ENCODE measurements at places on chromosomes 2 and 18.

DNA sequence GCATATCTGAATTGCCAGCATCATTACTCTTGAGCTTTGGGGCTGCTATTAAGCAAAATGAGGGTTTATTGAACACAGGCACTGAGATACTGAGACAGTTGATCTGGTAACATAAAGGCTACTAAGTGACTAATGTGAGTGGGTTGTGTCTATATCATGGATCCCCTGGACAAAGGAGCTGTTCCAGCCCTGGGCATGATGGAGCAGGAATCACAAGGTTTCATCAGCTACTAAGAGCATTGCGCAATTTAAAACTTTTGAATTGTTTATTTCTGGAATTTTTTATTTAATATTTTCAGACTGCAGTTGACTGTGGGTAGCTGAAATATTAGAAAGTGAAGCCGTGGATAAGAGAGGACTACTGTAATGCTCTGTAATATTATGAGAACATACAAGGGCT is 73.5 kb downstream of the MGAT5 start:
- DNase-seq: no peak

DNA sequence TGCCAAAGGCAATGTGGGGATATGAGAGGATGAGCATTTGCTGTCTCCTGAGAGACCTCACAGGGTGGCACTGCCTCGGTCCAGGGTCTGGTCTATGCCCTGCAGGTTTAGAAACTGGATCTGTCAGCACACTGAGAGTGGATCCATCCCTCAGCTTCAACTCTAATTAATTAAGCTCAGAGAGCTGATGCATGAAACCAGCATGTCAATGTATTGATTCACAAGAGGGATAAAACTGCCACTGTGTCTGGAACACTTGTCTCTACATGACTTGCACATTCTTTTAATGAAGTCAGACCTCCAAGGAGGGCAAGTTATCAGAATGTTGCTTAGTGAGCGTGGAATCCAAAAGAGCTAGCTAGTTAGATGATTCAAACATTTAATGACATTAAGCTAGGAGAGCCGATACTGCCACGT is 22.5 kb upstream of the POLE4 start:
- no peak for DNase-seq

DNA sequence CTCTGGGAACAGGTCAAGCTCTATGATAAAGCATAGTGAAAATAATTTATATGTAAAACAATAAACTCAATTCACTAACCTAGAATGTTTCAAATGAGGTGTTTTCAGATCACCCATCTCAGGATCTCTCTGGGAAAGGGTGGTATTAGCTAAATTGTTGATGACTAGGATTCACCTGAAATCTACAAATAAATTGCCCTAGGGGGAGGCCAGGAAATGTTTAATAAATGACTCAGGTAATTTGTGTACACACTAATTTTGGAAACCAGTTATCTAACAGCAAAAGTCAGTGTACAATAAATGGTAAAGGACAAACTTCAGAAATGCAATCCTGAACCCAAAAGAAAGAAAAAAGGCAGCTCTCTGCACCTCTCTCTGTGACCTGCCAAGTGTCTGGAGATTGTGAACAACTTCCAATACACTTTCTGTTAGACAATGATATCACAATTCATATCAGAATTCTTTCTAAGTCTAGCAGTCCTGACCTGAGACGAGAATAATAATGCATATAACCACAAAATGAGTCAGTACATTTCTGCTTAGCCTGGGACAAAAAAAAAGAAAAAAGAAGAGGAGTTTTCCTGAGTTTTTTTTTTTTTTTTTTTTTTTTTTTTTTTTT is 760.0 kb downstream of the EPHA4 start:
- DNase-seq: no peak

GRCh38 chr2:107645586-107645985 is 181.1 kb upstream of the RGPD4 start:
- no peak for DNase-seq

GRCh38 chr18:75262511-75262910 is 51.9 kb downstream of the TSHZ1 start:
- no peak for DNase-seq

- no peak for DNase-seq
These were observed 36.4 kb downstream of the CABLES1 start for GRCh38 chr18:23171581-23172156.

DNA sequence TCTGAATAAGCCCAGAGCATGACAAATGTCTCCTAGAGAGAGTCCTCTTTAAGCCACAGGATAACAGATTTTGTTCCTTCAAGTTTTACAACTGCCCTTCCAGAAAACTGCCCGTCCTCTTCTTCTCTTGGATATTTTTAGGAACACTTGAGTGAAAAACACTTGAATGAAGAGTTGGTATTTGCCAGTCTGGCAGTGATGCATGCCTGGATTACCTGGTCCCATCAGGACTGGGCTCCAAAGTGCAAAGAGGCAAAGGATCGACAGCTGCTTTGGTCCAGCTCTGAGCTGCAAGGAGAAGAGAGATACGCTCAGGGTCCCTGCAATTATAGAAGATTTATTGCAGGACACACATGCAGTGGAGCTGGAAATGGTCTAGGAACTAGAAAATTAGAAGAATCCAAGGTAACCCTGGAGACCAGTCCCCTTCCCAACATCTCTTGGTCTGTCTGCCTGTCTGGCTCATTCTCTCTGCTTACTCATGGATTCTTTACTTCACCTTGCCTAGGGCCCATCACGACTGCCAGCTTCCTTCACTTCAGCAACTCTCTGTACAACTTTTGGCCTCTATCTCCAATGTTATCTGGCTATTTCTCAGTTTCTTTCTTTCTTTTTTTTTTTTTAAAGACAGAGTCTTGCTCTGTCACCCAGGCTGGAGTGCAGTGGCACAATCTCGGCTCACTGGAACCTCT is 112.1 kb upstream of the SIX2 start:
- DNase-seq: no peak

DNA sequence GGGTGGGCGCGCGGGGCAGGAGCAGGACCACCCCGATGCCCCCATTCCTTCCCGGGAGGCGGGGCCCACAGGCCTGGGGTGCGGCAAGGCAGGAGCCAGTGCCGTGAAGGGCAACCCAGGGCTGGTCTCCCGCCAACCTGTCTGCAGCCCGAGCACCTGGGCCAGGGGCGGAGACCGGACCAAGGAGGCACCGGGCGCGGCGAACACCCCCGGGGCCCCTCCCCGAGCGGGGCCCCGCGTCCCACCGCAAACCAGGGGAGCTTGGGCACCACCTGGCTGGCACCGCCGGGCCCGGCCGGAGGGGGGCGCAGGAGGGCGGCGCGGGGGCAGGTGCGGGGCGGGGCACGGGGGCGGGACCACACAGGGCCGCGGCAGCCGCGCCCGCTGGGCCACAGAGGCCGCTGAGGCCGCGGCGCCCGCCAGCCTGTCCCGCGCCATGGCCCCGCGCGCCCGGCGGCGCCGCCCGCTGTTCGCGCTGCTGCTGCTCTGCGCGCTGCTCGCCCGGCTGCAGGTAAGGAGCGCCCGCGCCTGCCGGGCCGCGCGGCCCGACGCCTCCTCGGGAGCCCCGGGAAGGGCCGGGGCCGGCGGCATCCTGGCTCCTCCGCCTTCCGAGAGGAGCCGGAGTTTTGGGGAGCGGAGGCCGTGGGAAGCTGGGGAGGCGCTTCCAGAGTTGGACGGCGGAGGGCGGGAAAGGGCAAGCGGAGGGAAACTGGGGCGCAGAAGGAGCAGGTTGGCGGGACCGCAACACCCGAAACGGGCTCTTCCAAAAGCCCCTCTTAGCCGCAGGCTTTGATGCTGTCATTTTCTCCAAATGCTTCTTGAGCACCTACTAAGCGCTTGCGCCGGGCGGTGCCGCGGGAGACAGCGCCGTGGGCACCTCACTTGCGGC is at the start of gene TNFRSF11A:
TSS of gene TNFRSF11A (plus strand) at position 394 of the 889 bp plus-strand sequence. CDS start at position 437, 43 bp downstream.
- DNase-seq: no peak

- DNase-seq: no peak
These were observed 27.0 kb downstream of the DNMT3A start for GRCh38 chr2:25314514-25315315.

GRCh38 chr18:211582-211981 is 53.2 kb downstream of the USP14 start:
- DNase-seq: no peak

GRCh38 chr18:33446604-33447003 is 6.1 kb upstream of the CCDC178 start:
- DNase-seq: no peak

GRCh38 chr2:38045811-38046210 is 30.1 kb downstream of the CYP1B1 start:
- DNase-seq: no peak

DNA sequence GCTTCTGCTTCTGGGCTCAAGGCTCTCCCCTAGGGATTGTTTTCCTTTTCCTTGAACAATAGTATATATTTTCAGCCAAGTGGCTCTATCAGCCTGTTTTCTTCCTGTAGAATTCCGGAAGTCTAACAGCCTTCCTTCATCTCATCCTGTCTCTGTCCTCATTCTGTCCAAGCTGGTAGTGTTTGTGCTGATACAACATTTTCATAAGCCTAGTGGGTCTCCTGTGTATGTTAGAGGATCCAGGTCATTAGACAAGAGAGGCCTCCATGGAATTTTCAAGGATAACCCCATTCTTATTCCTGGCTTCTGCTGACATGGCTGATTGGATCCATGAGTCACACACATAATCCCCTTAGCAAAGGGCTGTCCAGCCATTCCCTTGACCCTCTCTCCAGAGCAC is 467.6 kb downstream of the PTPRM start:
- no peak for DNase-seq

- no peak for DNase-seq
These were observed 120.0 kb upstream of the OSR1 start for GRCh38 chr2:19478409-19478808.

GRCh38 chr18:7945882-7946281 is 378.8 kb downstream of the PTPRM start:
- no peak for DNase-seq

DNA sequence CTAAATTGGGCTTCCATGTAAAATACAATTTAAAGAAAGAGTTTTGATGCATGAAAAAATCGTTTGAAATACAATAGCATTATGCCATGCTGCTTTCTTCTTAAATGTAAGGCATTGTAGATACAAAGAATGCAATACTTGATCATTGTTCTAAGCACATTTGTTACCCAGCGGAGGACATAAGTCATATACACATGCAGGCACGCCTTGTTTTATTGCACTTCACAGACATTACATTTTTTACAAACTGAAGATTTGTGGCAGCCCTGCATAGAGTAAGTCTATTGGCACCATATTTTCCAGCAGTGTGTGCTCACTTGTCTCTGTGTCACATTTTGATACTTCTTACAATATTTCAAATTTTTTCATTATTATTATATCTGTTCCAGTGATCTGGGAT is 345.0 kb downstream of the CLIP4 start:
- no peak for DNase-seq

- DNase-seq: no peak
These were observed 229.8 kb downstream of the CCDC178 start for GRCh38 chr18:33210575-33211189.

DNA sequence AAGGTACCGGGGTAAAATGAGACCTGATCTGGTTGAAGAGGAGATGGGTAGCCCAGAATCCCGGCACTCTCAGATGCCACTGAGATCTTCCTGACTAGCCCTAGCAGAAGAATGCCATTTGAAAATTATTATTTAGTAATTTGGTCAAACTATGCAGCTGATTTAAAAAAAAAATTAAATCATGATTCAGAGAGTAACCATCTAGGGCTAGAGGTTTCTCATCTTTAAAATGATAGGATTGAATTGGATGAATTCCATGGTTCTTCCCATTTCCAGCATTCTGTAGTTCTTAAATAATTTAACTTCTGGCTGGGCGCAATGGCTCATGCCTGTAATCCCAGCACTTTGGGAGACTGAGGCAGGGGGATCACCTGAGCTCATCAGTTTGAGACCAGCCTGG is 106.1 kb downstream of the MYO1B start:
- DNase-seq: no peak

GRCh38 chr2:174051741-174052583 is 86.8 kb upstream of the SP3 start:
- no peak for DNase-seq

GRCh38 chr2:11679486-11680181 is 9.6 kb upstream of the NTSR2 start:
- DNase-seq: no peak

- peak; percentile 26 for DNase-seq
These were observed 558 bp downstream of the TTC39C start for GRCh38 chr18:24014986-24015638.

GRCh38 chr2:128667391-128667790 is 348.7 kb upstream of the HS6ST1 start:
- DNase-seq: no peak

- DNase-seq: no peak
These were observed 494.8 kb upstream of the KLHL29 start for GRCh38 chr2:22890132-22890531.

- DNase-seq: no peak
These were observed 47.7 kb upstream of the SMIM21 start for GRCh38 chr18:75475228-75475627.

DNA sequence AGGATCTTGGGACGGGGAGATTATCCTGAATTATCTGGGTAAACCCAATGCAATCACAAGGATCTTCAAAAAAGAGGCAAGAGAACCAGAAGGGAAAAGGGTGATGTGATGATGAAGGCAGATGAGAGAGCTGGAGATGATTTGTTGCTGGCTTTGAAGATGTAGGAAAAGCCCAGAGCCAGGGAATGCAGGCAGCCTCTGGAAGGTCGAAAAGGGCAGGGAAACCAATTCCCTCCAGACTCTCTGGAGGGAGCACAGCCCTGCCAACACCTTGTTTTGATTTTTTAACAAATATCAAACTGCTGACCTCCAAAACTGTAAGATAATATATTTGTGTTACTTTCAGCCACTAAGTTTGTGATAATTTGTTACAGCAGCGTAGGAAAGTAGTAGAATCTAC is 48.9 kb upstream of the IL1R2 start:
- no peak for DNase-seq

- DNase-seq: no peak
These were observed 42.4 kb downstream of the REEP1 start for GRCh38 chr2:86295066-86295465.

DNA sequence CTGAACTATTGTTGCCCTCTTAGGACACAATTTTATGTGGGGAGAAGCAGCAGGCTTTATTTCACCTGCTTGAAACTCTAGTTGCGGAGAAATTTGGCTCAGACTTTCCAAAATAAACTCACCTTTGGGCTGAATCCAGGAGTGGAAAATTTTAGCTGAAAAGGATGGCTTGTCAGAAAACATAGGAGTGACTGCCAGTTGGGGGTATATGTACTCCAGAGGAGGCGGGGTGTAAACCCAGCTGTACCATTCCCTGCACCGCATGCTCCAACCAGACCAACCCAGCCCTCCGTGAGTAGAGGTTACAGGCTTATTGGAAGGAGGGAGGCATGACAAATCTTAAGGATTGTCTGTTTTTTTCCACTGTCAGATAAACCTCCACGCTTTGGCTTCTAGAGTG is 53.8 kb downstream of the PRKCE start:
- no peak for DNase-seq

DNA sequence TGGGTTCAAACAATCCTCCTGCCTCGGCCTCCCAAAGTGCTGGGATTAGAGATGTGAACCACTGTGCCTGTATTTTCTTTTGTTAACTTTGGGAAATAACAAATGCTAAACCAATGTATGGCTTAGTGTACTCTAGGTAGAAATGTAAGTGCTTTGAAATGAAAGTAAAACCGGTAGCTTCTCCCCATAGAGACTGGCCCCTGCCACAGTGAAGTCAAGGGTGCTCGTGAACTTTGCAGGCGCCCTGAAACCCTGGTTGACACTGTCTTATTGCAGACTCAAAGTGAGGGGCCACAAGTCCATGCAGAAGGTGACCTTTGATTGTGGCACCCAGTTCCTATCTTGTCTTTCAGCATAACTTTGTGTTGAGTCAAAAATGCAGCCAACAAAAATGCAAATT is 24.2 kb upstream of the MTCL1 start:
- DNase-seq: no peak

Measured in central memory CD8-positive, alpha-beta T cell (primary cell).